ENCODE measurements at places on chromosomes 1 and 21. TPM values are rescaled to one million over a fixed set of nuclear protein-coding genes. Genes with fewer than 3 reads are reported as not detected.

The UROD gene
- 110 TPM for total RNA-seq

The SEMA4A gene
- 3.5 TPM for total RNA-seq

The TENT5C gene
- 0.35 TPM for total RNA-seq

The ADAM30 gene
- not detected for total RNA-seq

The NCF2 gene
- 14.4 TPM for total RNA-seq

The FCGR3A gene
- total RNA-seq: not detected

The ZBTB17 gene
- total RNA-seq: 26.2 TPM

The KRTAP10-7 gene
- total RNA-seq: not detected

The LRRN2 gene
- 0.83 TPM for total RNA-seq

DNA sequence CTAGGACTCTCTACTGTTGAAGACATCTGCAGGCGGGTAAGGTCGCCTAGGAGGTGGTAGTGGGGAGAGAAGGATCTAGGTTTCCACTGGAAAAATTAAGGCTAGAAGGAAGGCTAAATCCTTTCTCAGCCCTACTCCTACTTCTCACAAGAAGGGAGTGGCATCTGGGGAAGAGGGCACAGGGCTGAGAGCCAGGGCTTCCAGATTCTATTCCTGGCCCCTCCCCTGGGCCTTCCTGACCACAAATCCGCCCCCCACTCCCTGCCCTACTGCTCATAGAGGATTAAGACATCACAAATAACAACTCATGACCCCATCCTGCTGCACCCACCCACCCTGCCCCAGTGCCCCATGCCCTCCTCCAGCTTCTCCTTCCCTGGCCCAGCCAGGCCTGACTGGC lies 2.5 kb downstream of the PHLDA3 start:
- peak; percentile 76 for DNase-seq

- DNase-seq: no peak
Measured at GRCh38 chr21:42921927-42922326, 3.5 kb downstream of the ERVH48-1 start.

DNA sequence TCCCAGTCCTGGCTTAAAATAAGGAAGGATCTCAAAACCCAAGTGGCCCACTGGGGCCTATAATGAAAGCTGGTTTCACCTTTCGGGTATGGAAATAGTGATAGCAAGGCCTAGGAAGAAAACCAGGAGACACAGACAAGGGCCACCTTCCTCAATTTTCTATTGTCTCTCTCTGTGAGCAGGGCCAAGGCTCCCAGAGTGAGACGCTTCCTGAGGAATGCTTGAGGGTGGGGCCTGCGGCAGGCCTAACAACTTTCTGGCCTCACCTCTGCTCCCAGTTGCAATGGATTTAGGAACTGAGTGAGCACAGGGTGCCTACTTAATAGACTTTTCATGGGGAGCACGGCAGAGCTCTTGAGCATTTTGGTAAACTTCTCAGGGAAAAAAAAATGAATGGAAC lies 300.9 kb downstream of the ASTN1 start:
- DNase-seq: no peak

DNA sequence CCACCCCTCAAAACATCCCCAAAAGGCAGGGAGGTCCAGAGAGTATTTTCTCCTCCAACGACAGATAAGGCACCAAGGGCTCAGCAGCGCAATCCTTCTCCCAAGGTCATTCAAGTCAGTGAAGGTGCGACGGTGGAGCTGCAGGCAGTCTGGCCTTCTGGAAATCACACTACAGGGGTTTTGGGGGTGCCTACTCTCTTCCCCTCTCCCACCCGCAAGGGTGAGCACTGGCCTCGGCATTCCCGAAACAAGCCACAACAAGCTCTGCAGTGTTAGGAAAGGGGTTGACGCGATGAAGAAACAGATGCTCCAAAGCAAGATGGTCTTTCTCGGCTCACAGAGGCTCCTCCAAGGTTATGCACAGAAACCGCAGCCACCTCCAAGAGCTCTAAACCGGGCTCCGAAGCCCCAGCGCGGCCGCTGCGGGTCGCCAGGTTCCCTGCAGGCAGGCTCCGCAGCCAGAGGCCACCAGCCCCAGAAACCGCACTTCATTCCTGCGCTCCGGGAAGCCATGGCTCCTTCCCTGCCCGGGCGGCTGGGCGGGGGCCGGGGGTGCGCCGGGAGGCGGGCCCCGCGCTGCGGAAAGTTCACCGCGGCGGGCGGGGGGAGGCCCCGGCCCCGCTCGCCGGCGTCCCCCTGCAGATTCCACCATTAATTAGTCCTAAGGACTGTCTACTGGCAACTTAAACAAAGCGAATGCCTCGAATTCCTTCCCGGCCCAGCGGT lies 1.1 kb downstream of the LUZP1 start:
- DNase-seq: peak; percentile 79

- peak; percentile 64 for DNase-seq
Measured at GRCh38 chr1:14486401-14487201, 111.9 kb upstream of the KAZN start.

- no peak for DNase-seq
Measured at GRCh38 chr1:180165509-180166435, 11.1 kb downstream of the QSOX1 start.

- no peak for DNase-seq
Measured at GRCh38 chr1:110337704-110338308, 1.4 kb upstream of the RBM15 start.

- DNase-seq: no peak
Measured at GRCh38 chr1:53669621-53670191, 69.3 kb downstream of the GLIS1 start.

DNA sequence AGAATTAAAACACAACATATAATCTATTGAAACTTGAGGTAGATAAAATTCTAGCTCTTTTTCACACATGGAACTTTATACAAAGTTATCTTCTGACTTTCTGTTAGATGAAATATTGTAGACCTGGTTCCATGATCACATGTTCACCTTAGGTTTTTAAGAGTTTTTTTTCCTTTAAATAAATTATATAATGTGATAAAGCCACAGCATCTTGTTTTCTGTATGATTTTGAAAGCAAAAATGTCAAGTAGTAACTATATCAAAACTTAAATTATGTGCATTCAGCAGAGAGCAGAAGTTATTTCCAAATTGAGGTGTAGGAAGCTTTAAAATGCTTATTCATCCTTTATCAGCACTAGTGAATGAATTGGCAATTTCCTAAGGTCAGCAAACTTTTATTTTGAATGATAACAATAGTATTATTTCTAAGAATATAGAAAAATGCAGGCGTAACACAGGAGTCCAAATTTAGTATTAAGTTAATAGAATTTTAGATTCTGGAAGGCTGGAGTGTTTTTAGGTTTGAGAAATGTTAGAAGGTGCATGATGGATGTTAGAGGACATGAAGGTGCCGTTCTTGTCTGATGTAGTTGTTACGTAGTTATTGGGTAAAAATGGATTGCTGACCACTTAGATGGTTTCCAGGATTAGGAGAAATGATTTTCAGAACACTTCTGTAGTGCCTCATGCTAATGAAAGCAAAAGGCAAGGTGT lies 17.5 kb downstream of the BACH1 start:
- DNase-seq: no peak

- DNase-seq: peak; percentile 21
Measured at GRCh38 chr1:39788758-39789570, at the start of gene BMP8B. Gene BMP8B, minus strand, starts transcription at chr1:39788865. Its CDS starts 380 bp downstream, at chr1:39788485.

DNA sequence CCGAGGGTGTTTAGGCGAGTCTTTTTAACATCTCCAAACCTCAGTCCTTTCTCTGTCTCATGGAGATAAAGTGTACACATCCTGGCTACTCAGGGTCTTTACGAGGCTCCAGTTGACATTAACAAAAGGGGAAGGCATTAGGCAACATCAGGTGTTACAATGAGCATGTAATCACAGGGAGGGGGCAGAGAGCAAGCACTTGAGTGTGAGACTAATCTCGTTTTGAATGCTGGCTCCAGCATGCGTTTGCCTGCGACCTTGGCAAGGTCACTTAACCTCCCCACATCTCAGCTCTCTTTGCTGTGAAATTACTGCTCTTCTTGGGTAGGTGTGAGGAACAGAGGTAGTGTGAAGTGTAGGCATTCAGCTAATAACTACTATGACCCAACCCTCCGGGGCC lies 3.1 kb downstream of the TNNT2 start:
- DNase-seq: no peak

DNA sequence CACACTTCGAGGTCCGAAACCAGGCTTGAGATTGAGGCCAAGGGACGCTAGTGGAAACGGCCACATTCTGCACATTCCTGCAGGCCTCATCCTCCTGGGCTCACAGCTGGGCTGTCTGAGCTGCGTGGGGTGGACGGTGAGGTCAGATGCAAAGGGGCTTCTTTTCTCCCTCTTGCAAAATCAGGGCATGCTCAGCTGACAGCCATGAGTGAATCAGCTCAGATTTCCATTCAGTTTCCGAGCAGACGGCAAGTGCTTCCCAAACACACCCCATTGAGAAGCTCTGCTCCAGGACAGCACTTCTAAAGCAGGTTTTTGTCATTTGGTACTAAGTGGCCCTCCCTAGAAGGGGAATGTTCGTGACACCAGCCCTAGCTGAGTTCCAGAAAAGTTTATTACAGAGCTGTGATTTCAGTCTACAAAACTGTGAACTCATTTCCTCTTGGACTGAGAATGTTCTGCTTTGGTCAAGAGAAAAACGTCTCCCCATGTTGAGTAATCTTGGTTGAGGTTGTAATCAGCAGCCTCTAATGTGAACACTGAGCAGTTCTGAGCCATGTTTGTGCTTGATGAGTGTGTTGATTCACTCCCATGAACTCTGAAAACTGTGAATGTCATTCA lies 10.0 kb downstream of the PDPN start:
- peak; percentile 43 for DNase-seq

DNA sequence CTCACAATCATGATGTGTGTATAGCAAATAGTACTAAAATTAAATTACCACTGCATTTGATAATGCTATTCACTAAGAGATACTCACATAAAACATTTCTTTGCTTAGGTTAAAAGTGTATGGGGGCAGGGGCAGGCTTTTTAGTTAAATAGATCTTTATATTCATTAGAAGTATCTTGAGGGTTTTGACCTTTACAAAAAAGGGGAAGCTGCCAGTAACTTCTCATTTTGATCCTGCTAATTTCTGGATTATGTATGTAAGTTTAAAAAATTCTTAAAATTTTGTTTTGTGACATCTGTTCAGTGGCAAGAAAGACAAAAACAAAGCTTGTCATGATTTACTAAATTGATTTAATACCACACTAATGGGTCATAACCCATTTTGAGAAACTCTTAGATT lies 45.8 kb upstream of the S1PR1 start:
- DNase-seq: no peak

GRCh38 chr1:237760951-237761350 lies 129.8 kb downstream of the ZP4 start:
- peak; percentile 21 for DNase-seq

GRCh38 chr1:209387969-209388329 lies 195.6 kb upstream of the CAMK1G start:
- DNase-seq: peak; percentile 50

GRCh38 chr1:47511825-47512224 lies 74.0 kb downstream of the FOXD2 start:
- no peak for DNase-seq

GRCh38 chr1:112712701-112713128 lies 2.4 kb downstream of the PPM1J start:
- DNase-seq: no peak

DNA sequence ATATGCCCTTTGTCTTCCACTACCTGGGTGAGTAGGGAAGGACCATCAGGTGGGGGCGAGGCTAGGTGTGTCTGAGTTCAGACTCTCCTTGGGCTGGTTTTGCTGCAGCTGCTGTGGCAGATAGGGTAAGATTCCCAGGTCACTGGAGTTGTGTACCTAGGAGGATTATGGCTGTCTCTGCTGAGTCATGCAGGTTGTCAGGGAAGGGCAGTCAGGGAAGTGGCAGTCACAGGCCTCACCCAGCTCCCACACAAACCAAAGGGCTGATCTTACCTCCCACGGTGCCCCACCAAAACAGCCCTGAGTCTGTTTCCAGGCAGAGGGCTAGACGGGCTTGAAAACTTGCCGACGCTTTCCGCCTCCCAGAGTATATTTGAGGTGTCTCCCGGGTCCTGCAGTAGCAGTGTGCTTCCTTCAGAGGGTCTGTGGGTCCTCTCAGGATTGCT lies 201.6 kb upstream of the PLXNA2 start:
- DNase-seq: peak; percentile 19

DNA sequence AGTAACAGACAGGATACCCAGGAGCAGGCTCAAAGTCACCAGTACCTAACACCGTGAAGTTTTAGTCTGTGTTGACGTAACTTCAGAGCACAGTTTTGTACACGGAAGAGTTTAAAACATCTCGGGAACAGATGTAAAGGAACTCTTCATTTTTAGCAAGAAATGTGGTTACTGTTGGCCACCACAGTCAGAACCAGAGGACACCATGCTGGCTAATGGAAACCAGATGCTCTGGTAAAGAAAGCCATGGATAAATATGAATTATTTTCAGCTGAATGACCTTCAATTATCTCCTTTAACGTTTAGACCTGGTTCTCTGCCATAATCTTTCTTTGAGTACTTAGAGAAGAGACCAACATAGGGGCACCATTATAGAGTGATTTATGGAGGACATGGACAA lies 115.9 kb downstream of the NTMT2 start:
- no peak for DNase-seq

- no peak for DNase-seq
Measured at GRCh38 chr1:183580281-183580682, 10.0 kb downstream of the NCF2 start.

DNA sequence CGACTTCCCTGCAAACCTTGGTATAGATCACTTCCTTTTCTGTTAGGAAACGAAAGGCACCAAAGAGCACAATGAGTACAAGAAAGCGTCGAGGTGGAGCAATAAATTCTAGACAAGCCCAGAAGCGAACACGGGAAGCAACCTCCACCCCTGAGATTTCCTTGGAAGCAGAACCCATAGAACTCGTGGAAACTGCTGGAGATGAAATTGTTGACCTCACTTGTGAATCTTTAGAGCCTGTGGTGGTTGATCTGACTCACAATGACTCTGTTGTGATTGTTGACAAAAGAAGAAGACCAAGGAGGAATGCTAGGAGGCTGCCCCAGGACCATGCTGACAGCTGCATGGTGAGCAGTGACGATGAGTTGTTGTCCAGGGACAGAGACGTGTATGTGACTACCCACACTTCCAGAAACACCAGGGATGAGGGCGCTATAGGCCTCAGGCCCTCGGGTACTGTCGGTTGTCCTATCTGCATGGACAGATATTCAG lies 18.5 kb downstream of the FAM89A start:
- DNase-seq: no peak

DNA sequence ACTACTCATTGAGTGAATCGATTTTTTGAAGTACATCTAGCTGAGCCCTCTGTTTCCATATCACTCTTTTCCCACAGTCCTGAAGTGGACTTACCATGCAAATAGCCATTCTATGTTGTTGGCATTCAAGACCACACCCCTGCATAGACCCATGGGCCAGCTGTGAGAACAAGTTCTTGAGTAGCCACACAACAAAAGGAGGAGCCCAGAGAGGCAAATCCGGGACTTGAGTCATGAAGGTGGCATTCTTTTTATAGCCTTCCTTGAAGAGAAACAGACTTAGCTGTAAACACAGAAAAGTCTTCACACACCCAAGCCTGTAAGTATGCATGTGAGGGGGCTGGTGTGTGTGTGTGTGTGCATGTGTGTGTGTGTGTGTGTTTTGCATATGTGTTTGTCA lies 13.8 kb upstream of the SPRR5 start:
- DNase-seq: peak; percentile 79

- no peak for DNase-seq
Measured at GRCh38 chr1:94079080-94079940, 41.6 kb downstream of the ABCA4 start.

- DNase-seq: peak; percentile 4
Measured at GRCh38 chr1:160907976-160908375, 23.0 kb upstream of the ITLN1 start.
